Sigmoid colon (tissue), 7 donors: ENCODE measurements at places on chromosomes 3 and 15. TPM values are rescaled to one million over a fixed set of nuclear protein-coding genes. Genes with fewer than 3 reads are reported as not detected.

- peaks cover 57% of the 10 kb centered on the region for H3K4me1 ChIP-seq
- no peaks in the 10 kb centered on the region for H3K36me3 ChIP-seq
- no peak overlapping the region for H3K27ac ChIP-seq
- no peak for DNase-seq
These were observed 57.6 kb downstream of the FNDC3B start for GRCh38 chr3:172096881-172097420.

DNA sequence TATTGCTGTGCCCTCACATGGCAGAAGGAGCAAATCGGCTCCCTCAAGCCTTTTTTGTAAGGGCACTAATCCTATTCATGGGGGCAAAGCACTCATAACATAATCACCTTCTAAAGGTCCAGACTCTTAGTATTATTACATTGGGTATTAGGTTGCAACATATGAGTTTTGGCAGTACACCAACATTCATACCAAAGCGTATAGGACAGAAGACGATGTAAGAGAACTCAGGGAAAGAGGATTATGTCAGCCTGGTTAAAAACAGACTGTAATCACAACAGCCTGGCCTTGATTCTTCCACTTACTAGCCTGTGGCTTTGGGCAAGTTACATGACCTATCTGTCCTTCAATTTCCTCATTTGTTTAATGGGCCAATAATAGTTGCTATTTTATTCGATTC is 828.5 kb upstream of the NECTIN3 start:
- H3K27ac ChIP-seq: no peak overlapping the region
- H3K4me1 ChIP-seq: no peaks in the 10 kb centered on the region
- no peak for DNase-seq
- no peaks in the 10 kb centered on the region for H3K27me3 ChIP-seq
- H3K4me3 ChIP-seq: no peak overlapping the region

- no peak for DNase-seq
- no peak overlapping the region for H3K27ac ChIP-seq
- no peaks in the 10 kb centered on the region for H3K36me3 ChIP-seq
- no peak overlapping the region for H3K4me3 ChIP-seq
These were observed 5.8 kb upstream of the DBR1 start for GRCh38 chr3:138180375-138181029.

Gene TIGIT
- total RNA-seq: not detected

DNA sequence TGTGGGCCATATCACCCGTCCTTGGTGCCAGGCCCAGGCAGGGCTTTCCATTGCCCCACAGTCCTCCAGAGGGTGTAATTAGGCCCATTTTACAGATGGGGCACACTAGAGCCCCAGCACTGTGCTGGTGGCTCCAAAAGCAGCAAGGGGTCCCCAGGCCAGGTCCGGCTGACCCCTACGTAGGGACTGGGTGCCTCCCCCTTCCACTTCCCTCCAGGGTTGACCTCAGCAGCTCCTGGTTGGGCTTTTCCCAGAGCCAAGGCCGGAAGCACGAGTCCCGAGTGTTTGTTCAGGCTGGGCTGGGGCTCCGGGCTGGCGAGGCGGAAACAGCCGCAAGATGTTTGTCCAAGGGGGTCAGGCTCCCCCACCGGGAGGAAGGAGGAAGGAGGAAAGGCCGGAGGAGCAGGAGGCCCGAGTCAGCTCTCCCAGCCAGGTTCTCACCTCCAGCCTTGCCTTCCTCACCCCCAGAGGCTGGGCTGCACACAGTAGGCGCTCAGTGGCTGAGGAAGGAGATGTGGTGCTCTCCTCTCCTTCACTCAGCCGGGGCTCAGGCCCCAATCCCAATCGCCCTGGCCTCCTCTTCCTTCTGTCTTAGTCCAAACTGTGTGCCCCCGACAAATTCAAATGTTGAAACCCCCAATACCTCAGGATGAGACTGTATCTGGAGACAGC is 17.1 kb upstream of the PLXND1 start:
- no peaks in the 10 kb centered on the region for H3K27me3 ChIP-seq
- no peaks in the 10 kb centered on the region for H3K36me3 ChIP-seq
- H3K27ac ChIP-seq: peak overlapping the region; percentile 99
- DNase-seq: peak; percentile 80
- peaks cover 43% of the 10 kb centered on the region for H3K4me1 ChIP-seq
- no peak overlapping the region for H3K4me3 ChIP-seq

Gene SAMMSON
- not detected for total RNA-seq

GRCh38 chr3:10284496-10284895 is 8.3 kb downstream of the GHRL start:
- peaks cover 38% of the 10 kb centered on the region for H3K36me3 ChIP-seq
- H3K27me3 ChIP-seq: no peaks in the 10 kb centered on the region
- H3K4me3 ChIP-seq: no peak overlapping the region
- no peak overlapping the region for H3K27ac ChIP-seq
- no peaks in the 10 kb centered on the region for H3K4me1 ChIP-seq
- DNase-seq: no peak

Gene CD80
- not detected for total RNA-seq

- no peaks in the 10 kb centered on the region for H3K27me3 ChIP-seq
- H3K4me3 ChIP-seq: no peak overlapping the region
These were observed 338.1 kb downstream of the EFHB start for GRCh38 chr3:19595884-19596283.
